Left ventricle myocardium superior (tissue), 1 donor: ENCODE measurements at places on chromosomes 16 and 17.

GRCh38 chr16:80807906-80808305 is 3.5 kb upstream of the CDYL2 start:
- no peak for DNase-seq

GRCh38 chr17:40497695-40498094 is 3.7 kb downstream of the TNS4 start:
- no peak for DNase-seq

- DNase-seq, result no peak
These were observed 119.1 kb downstream of the HIC1 start for GRCh38 chr17:2174014-2174413.

GRCh38 chr16:13039526-13039925 is 138.1 kb downstream of the SHISA9 start:
- no peak for DNase-seq

- DNase-seq, result no peak
These were observed 2.5 kb downstream of the ODAD4 start for GRCh38 chr17:41932816-41933389.

- peak; percentile 86 for DNase-seq
These were observed 22.4 kb downstream of the C17orf75 start for GRCh38 chr17:32319548-32319905.

GRCh38 chr16:1561266-1561665 is 27.8 kb downstream of the TMEM204 start:
- no peak for DNase-seq

- no peak for DNase-seq
These were observed 10.4 kb upstream of the SOX9 start for GRCh38 chr17:72110231-72110941.

GRCh38 chr17:76725580-76726230 is 701 bp downstream of the JMJD6 start:
- peak; percentile 85 for DNase-seq

DNA sequence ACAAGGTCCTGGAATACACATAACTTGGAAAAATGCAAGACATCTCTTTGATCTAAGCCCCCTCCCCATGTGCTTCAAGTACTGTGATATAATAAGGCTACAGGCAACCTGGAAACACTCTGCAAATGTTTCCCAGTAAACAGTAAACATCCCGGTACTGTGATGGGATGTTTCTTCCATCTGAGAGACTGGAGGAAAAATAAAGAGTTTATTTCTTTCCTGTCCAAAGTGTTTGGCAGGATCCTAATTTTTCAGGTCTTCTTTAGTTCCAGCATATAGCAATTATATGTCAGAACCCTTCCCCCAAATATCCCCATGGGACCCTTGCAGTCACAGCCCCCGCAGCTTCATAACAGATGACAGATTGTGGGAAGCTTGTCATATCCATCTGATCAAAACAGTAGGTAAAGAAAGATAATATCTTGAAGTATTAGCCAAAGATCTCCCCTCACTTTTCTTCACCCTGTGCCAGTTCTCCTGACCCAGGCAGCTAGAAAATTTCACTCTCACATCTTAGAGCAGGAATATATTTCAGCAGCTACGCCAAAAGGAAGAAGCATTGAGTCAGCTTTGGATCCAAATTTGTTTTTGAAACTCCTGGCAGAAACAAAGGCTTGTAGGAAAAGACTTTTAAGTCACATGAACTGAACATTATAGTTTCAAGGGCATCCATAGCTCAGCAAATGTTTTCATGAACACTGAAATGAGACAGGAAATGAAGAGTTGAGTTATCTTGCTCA is 141.3 kb downstream of the HS3ST3A1 start:
- DNase-seq, result no peak

DNA sequence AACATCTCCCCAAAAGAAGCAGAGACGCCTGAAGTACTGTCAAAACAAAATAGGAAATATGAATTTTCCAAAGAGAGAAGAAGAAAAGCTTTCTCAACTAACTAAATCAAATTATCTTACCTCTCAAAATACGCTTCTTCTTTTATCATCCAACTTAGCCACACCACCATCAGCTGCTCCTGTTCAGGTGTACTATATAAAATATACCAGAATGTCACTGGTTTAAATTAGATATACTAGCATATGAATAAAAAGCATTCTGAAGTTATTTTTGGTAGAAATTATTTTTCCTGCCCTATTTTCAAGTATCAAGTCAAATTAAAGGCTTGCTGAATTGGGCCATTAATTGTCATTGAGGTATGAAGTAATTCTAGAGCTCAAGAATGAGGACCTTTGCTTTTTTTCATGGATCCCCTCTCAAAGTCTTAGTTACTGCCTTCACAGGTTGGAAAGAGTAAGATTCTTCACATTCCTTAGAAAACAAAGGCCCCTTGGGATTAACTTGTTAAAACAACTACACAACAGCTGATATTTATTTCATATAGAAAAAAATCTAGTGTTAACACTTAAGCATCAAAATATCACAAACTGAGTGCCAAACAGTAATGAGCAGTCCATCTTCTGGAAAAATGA is 30.1 kb downstream of the INTS2 start:
- DNase-seq, result no peak

- DNase-seq, result peak; percentile 53
These were observed 10.6 kb upstream of the CETP start for GRCh38 chr16:56950881-56951771.

GRCh38 chr17:63113167-63113566 is 147.1 kb downstream of the TANC2 start:
- DNase-seq, result no peak

GRCh38 chr17:69608808-69609472 is 194.4 kb downstream of the MAP2K6 start:
- DNase-seq, result no peak

DNA sequence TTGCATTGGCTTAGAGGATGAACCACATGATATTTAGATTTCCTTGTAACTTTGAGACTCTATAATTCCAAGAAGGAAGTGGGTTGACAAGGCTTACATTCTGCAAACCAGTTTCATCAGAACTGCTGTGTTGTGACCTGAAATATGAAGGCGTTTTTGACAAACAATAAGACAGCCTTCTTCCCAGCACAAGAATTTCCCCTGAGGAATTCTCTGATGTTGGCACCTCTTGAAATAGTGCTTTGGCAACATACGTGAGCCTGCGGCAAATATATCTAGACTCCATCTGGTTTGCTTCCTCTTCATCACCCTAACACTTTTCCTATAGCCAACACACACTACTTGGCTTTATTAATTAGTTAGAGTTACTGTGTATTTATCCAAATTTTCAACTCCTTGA is 585.5 kb upstream of the SOX9 start:
- no peak for DNase-seq

- no peak for DNase-seq
These were observed 8.5 kb downstream of the TUBG1 start for GRCh38 chr17:42617956-42618431.

DNA sequence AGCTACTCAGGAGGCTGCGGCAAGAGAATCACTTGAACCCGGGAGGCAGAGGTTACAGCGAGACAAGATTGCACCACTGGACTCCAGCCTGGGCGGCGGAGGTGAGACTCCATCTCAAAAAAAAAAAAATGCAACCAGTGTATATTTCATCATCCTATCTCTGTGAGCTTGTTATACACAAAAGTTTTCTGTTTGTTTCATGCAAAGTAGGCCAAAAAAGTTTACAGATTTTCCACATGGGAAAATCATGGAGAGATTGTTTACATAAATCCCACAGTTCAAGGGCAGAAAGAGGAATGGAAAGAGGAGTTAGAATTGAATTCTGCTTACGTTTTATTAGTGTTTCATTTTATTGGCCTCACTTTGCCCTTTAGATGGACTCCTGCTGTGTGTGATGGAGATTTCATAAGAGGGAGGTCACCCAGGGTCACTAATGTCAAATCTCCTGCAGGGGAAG is 24.7 kb downstream of the NARF start:
- no peak for DNase-seq

DNA sequence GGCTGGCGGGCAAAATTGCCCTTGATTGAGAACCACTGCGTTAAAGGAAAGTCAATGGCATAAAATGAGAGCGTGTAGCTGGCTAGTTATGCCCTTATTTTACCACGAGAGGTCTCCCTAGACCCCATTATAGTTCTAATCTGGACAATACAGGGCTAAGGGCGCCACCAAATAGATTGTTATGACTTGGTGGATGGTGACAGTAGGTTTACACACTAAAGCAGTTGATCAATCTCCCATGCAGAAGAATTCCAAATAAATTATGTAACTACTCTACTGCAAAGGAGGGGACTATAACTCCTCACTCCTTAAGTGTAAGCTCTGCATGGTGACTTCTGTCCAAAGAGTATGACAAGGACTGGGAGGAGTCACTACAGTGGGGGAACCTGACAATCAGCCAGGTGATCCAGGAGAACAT is 20.4 kb upstream of the YPEL2 start:
- DNase-seq, result no peak

- no peak for DNase-seq
These were observed 36.4 kb downstream of the HSD17B2 start for GRCh38 chr16:82071421-82071820.

DNA sequence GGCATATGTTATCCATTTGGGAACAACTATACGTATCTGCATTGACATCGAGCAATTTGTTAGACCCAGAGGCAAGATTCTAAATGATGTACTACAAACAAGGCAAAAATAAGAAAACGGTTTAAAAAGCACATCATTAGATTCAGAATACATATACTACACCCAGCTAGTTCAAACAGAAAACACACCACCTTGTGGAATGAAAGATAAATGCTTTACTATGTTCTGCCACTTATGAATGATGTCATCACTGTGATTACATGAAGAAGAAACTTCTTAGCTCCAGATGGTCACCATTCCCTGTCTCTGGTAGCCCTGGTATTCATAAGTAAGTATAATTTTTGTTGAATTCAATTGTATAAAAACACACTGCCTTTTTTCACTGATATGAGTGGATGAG is 7.8 kb downstream of the NACA2 start:
- no peak for DNase-seq

DNA sequence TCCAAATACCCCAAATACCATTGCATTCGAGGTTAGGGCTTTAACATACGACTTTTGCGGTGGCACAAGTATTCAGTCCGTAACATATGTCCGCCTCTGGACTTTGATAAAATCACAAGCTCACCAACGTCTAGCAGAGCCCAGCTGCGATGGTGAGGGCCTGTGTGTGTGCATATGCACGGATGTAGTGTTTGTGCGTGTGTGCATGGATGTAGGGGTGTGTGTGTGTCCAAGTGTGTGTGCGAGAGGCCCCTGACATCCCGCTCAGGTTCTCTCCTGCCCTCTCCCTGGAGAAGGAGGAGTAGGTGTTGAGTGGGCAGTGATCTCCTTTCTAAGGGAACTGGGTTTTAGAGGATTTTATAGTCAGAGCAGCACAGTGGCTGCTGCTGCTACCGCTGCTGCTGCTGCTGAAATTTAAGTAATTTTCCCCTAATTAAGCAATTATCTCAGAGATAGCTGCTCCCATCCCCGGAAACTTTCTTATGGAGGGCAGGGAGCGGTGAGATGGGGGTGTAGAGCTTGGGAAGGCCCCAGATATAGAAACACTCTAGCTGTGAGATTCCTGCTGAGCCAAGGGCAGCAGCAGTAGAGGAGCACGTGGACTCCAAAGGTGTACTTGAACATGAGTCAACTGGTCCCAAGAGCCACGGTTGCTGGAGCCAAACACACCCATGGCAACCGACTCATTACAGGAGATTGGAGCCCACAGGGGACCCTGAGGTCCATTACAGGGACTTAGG is 121.7 kb upstream of the SDK2 start:
- DNase-seq, result peak; percentile 50

DNA sequence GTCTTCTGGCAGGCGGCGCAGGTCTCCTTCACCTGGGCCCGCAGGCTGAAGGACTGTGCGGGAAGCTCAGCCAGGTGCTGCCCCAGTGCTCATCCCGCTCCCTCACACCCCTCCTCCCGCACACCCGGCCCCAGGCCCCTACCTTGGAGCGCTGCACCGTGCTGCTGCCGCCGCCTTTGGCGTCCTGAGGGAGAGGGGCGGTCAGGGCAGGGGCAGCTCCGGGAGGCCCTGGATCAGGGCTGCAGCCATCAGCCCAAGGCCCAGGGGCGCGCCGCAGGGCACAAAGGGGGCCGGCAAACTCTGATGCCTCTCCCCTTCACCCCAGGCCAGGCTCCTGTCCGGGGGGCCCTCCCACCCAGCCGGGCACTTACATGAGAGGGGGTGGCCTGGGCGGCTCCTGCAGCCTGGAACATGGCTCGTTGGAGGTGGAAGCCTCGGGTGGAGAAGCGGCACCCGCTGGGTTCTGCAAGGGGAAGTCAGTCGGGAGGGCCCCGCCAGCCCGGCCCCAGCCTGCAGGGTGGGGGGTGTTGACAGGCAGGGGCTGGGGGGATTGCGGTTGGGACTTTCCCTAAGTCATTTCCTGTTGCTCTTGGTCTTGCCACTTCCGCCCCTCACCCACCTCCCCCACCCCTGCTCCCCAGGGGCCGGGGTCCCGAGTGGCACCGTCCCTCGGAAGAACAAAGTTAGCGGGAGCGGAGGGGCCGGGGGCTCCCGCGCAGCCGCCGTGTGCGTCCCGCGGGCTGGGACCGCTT is 863 bp downstream of the LIMD2 start:
- DNase-seq, result peak; percentile 73

GRCh38 chr17:80443916-80444643 is 29.1 kb downstream of the ENDOV start:
- DNase-seq, result no peak

DNA sequence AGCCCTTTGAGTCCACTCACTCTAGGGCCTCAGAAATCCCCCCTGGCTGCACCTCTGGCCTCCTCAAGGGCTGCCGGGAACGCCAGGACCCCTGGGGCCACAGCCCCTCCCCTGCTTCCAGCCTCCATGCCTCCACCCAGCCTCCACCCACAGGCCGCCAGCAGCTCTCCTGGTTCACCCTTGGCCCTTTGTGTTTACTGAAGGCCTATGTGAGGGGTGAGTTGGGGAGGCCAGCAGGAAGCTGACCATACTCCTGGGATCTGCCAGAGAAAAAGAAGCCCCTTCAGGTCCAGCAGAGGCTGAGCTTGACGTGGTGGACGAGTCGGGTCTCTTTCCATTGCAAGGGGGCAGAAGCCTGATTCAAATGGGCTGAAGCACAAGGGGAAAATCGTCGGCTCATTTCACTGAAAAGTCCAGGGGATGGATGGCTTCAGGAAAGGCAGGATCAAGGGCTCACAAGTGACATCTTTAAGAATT is 18.3 kb upstream of the ATP2A3 start:
- DNase-seq, result peak; percentile 17

- no peak for DNase-seq
These were observed 18.0 kb downstream of the HLF start for GRCh38 chr17:55282741-55283140.

DNA sequence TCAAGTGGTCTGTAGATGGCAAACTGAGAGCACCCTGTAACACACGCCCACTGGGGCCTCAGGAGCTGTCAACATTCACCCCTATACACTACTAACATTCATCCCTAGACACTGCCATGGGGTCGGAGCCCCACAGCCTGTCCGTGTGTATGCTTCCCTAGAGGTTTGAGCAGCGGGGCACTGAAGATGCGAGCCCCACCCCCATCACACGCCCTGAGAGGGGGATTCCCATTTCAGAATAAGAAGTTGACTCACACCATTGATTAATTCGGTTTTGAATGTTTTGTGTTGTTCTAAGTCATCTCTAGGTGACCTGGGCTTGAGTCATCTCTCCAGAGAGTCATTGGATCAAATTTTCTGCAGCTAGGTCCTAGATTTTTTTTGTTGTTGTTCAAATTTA is 37.3 kb upstream of the MMD start:
- DNase-seq, result no peak
